ENCODE measurements at places on chromosomes 16 and 17.

DNA sequence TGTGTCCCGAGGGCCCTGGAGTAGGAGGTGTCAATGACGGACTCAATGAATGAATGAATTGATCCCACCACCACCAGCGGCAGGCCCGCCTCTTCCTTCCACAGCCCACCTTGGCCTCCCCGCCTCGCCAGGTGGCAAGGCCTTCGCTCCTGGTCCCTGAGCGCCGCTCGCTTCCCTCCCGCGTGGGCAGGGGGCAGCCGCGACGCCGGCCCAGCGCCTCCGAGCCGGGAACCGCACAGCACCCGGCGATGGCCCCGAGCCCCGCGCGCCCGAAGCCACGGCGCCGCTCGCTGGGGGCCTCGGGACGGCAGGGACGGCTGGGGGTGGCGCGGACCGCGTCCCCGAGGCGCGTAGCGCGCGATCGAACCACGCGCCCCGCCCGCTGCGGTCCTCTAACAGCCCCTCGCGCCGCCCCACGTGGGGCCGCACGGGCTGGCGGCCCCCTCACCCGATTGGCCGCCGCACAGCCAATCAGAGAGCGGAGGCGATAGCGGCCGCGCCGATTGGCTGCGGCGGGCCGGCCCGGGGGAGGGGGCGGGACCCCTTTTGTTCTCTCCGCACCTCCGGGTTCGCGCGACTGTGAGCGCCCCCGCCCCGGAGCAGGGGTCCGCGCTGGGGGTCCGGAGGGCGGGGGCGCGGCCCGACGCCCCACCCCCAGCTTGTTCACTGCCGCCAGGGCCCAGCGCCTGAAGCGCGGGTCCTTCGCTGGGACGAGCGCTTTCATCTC is 31.4 kb downstream of the ACTG1 start:
- DNase-seq = peak; percentile 74

GRCh38 chr16:57955572-57956188 is 15.2 kb downstream of the CNGB1 start:
- DNase-seq = no peak

DNA sequence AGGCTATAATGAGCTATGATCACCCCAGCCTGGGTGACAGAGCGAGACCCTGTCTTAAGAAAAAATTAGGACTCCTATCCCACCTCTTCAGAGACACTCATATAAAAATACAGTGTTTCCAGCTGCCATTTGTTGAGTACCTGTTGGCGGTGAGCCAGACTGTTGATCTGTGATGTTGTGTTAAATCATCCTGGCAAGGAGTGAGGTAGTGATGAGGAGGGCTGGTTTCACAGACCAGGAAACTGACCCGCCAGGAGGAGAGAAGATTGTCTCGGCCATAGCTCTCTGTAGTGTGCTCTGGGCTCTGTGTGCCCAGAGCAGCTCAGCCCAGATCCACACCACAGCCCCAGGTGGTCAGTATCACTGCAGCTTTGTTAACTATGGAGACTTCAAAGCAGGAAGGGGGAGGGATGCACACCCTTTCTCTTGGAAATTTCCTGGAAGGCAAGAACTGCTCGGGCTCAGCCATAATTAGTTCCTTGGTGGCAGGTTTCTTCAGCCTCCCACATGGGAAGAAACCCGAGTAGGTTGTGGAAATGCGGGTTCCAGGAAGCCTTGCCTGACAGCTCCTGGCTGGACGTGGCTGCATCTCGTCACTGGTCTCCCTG is 343.0 kb downstream of the SNX29 start:
- DNase-seq = no peak

DNA sequence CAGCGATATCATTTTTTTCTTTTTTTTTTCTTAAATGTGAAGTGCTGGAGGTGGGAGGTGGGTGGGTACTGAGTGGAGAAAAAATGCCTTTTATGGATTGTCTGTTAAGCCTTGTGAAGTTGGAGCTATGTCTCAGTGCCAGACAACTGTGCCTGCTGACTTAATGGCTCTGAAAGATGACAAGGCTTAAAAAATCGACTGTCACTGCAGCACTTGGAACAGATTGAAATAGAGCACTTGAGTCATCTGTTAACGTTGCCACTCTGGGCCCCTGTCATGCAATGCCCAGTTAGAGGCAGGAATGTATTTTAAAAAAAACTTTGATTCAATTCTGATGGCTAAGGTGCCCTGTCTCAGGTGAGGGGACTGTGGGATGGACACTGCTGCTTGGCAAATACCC is 108.2 kb upstream of the HS3ST2 start:
- no peak for DNase-seq

GRCh38 chr16:90019543-90020259 is 445 bp upstream of the DBNDD1 start:
- peak; percentile 64 for DNase-seq
